Suprapubic skin (tissue), 4 donors: ENCODE measurements at places on chromosomes 3 and 15.

- no peak for DNase-seq
Observed at GRCh38 chr15:67820122-67820991, 5.0 kb upstream of the SKOR1 start.

DNA sequence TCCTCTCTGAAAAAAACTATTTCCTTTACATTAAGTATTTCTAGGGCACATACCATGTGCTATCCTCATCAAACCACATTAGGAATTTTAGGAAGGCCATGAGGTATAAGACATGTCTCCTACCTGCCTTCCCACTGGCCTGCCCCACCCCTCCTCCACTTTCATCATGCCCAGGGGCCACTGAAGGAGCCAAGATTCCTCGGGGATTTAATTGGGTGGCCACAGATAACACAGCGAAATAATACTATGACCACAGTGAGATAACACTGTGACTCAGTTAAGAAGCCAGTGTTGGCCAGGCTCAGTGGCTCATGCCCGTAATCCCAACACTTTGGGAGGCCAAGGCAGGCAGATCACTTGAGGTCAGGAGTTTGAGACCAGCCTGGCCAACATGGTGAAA is 9.8 kb upstream of the BMF start:
- DNase-seq = no peak

DNA sequence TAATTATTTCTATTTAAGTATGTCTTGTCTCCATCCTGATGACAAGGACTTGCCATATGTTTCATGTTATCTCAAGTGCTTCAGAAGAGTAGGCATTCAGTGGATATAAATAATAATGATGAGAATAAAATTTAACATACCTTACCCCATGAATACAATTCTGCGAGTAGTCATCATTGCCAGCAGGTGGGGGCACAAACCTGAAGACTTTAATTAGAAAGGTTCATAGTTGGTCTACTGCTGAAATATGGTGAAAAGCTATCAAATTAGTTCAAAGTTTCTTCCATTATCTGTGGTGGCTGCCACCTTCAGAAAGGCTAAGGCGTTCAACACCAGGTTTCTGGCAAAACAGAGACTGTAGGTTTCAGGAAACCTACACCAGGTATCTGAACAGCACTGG is 100.9 kb downstream of the P3H2 start:
- no peak for DNase-seq

DNA sequence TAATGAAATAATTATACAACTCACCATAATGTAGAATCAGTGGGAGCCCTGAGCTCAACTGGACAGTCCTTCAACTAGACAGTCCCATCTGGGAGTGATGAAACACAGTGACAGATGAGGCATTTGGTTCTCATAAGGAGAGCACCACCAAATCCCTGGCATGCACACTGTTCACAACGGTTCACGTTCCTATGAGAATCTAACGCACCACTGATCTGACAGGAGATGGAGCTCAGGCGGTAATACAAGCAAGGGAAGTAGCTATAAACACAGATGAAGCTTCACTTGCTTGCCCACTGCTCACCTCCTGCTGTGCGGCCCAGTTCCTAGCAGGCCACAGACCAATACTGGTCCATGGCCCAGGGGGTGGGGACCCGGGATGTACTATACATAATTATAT is 17.0 kb downstream of the PRKAR2A start:
- no peak for DNase-seq

DNA sequence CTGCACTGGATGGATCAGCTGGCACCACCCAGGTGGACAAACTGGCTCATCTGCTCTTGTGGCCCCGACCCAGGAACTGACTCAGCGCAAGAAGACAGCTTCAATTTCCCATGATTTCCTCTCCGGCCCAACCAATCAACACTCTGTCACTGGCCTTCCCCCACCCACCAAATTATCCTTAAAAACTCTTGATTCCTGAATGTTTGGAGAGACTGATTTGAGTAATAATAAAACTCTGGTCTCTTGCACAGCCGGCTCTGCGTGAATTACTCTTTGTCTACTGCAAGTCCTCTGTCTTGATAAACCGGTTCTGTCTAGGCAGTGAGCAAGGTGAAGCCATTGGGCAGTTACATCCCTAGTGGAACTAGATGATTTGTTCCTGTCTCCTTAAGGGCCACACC is 16.1 kb downstream of the BDH1 start:
- DNase-seq = no peak

- DNase-seq = no peak
Observed at GRCh38 chr15:86863226-86863915, 783.7 kb downstream of the AGBL1 start.

GRCh38 chr3:111277226-111277625 is 205.6 kb downstream of the NECTIN3 start:
- DNase-seq = no peak

- DNase-seq = no peak
Observed at GRCh38 chr15:45253330-45253729, 1.3 kb downstream of the SLC28A2 start.
